ENCODE measurements at places on chromosomes 7 and 10.

DNA sequence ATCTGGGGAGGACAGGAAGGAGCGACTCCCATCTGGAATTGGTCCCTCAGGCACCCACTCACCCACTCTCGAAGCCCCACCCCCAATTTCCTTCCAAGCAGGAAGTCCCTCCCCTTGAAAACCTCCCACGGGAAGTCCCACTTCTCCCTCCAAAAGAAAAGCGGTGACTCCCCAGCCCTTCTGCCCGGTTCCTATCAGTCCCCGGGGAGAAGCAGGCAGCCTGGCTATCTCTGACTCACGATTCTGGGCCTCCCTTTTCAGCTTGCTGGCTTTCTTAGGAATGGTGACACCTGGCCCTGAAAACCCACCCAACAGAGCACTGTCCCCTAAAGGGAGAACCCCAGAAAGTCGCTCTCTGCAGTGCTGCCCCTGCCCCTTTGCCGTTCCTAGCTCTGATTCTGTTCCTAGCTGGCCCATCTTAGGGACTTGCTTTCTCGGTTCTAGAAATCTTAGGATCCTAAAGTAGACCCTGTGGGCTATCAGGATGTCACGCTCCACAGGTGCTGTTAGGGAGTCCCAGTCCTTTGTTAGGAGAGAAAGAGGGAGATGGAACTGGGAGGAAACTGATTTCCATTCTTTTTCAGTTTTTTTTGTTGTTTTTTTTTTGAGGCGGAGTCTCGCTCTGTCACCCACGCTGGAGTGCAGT is 6.0 kb downstream of the TSC22D4 start:
- no peak for DNase-seq

DNA sequence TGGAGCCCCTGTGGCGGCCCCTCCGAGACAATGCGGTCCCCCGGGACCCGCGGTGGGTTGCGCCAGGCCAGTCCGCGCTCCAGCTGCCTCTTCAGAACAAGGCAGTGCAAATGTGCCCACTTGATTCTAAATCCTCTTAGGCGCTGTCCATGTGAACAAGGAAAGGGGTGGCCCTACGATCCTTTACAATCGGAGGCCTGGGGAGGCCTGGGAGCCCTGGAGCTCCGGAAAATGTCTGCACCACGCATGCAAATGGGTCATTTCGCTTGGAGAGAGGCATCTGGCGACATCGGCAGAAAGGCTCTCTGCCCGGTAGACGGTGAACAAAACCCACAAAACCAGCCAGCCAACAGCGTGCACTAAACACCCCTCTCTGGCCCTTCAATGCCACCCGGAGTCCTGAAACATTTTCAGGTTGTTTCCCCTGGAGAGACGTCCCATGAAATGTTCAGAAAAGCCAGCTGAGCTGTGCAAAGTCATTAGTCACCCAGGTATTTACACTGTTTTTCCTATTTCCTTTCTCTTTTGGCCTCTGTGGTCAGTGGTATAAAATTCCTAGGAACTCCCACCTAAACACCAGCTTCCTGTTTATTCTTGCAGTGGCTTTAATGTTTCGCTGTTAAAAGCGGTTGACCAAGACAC is 102.8 kb upstream of the ZNF438 start:
- DNase-seq = peak; percentile 70

DNA sequence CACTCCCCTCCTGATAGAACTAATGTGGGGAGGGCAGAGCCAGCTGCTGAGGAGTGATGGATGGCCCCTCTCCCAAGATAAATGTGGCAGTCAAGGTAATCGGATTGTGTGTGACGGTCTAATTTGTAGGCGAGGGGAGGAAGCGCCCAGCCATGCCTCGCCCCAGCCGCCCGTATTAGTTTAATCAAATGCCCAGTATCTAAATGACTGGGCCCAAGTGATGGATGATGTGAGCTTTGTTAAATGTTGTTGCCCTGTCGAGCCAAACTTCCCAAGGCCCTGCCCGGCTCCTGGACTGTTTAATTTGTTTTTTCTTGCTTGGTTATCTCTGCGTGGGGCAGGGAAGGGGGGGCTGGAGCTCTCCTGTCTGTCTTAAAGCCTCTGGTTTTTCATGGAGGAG is 88.4 kb upstream of the PPIF start:
- DNase-seq = no peak

- DNase-seq = no peak
Observed at GRCh38 chr7:105591522-105591921, 10.2 kb upstream of the EFCAB10 start.

GRCh38 chr7:132527467-132528410 is 48.5 kb downstream of the PLXNA4 start:
- no peak for DNase-seq

DNA sequence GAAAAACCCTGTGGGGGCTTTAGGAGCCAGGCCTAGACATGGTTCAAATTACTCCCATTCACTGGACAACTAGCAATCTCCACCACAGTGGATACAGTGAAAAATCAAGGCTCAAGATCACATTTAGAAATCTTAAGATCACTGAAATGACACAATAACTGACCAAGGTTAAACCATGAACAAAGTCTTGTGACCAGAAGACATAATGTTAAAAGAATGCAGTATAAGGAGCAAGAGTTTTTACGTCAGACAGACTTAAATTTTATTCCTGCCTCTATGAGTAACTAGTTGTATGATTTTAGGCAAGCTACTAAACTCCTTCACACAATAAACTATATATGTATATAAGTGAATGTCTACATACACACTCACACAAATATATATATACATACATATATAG is 68.5 kb downstream of the MICU1 start:
- DNase-seq = no peak

DNA sequence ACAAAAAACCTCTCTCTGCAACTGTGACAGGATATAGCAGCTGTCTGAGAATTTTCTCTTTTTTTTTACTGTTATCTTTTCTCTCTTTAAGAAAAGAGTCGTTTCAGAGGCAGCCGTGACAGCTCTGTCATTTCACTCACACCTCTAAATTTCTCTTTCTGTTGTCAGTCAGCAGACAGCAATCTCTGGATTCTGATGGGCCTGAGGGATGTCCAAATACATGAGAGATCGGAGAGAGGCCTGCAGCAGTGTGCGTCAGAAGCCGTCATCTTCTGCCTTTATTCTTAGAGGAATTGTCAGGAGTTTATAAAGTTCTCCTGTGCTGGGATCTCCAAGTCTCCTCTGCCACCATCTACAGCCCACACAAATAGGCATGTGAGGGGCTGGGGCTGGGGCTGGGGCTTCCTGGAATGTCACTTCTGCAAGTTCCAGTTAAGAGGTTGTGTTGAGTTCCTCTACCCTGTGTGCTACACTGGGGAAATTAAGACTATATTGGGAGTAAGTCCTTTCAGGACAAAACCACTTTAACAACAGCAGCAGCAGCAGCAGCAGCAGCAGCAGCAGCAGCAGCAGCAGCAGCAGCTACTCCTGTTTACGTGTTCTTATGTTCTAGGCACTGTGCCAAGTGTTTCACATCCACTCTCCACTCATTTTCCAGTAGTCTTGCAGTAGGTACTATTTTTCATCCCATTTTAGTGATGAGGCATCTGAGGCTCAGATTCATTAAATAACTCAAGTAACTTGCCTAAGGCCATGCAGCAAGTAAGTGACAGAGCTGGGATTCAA is 541.3 kb downstream of the LRMDA start:
- DNase-seq = no peak

GRCh38 chr7:104862719-104863118 is 151.3 kb upstream of the KMT2E start:
- no peak for DNase-seq

- DNase-seq = peak; percentile 89
Observed at GRCh38 chr7:112182749-112183148, 23.4 kb downstream of the DOCK4 start.

DNA sequence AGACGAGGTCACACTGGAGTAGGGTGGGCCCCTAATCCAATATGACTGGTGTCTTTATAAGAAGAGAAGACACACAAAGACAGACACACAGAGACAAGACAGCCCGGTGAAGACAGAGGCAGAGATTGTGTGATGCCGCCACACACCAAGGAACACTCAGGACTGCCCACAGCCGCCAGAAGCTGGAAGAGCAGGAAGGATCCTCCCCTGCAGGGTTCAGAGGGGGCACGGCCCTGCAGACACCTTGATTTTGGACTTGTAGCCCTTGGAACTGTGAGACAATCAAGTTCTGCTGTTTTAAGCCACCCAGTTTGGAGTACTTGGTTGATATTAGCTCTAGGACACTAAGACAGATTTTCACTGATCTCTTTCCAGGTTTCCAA is 72.1 kb upstream of the NANOS1 start:
- no peak for DNase-seq

DNA sequence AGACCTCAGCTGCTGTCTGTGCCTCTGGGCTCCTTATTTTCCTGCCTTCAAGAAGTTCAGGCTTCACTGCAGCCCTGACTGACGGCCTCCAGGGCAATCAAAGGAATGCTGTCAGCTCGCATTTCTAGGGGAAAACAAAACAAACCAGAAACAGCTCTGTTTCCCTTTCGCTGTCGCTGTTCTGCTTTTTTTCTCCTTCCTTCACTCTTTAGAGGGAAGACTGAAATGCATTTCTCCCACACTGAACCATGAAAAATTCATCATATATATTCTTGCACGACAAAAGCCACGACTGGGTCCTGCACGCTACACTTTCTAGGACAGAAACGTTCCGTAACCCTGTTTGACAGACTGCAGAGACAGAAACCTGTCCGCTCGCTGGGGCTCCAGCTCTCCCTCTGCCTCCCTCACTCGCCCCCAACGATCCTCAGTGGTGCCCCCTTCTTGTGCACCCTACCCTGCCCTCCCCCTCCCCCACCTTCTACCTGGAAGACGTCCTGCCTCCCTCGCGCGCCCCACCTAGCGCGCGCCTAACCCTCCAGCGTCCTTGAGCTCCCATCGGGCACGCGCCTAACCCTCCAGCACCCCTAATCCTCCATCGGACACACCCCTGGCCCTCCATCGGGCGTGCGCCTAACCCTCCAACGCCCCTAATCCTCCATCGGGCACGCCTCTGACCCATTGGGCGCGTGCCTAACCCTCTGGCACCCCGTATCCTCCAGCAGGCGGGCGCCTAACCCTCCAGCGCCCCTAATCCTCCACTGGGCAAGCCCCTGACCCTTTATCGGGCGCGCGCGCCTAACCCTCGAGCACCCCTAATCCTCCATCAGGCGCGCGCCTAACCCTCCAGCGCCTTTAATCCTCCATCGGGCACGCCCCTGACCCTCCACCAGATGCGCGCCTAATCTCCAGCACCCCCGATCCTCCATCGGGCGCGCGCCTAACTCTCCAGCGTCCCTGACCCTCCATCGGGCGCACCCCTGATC is 37.1 kb downstream of the SVOPL start:
- peak; percentile 10 for DNase-seq

DNA sequence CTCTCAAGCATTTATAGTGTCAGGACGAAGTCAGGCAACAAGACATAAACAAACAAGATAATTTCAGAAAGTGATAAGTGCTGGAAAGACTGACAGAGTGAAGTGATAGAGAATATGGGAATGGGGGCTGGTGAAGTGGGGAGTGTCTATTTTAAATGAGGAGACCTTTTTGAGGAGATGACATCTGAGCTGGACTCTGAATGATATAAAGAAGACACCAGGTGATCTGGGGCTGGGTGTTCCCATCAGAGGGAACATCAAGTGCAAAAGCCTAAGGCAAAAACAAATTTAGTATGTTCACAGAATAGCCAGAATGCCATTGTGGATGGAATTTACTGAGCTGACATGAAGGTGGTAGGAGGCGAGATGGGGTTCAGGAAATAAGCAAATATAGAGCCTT is 83.4 kb downstream of the PPP1R3A start:
- DNase-seq = no peak

DNA sequence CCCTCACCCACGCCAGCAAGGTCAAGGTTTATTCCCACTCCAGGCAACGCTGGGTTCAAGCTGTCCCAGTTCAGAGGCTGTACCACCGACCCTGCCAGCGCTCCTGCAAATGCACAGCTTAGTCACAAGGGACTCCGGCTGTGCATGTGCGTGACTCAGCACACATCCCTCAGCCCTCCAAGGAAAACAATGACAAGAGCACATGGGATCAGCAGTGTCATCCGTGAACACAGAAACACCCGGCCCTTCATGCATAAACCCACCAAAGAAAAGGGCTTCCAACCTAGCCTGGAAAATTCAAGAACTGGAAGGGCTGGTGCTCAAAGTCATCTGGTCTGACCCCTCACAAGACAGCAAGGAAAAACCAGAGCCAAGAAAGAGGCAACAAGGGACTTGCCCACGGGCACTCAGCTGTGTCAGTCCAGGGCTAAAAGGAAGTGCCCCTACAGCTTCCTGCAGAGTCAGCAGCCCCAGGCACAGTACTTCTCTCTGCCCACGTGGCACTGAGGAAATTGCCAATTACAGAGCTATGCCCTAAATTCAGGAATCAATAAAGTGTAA is 106.1 kb downstream of the KCNMA1 start:
- DNase-seq = peak; percentile 20

DNA sequence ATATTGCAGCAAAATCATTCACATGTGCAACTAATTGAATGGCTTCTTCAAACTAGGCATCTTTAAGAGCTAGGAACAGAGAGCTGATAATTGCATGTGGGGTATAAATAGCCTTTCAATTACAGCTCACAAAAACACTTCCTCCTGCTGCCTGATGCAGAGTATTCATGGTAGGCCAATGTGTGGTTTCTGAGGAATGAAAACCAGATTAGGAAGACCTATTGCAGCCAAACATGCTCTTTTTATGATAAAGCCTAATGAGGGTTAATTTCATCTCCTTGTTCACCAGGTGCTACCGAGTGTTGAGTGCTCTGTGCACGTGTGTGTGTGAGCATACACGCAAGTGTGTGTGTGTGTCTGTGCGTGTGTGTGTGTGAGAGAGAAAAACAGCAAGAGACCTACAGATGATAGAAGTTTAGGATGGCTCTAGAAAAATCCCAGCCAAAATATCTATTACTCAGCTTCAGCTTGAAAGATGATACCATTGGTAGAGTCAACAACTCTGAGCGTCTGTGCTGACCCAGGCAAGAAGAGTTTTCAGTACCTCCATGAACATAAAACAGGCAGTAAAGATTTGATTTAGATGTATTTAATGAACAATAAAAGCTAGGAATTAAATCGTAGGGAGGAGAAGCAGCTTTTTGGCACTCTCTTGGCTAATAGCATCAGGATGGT is 448.5 kb upstream of the ANKRD30A start:
- no peak for DNase-seq

DNA sequence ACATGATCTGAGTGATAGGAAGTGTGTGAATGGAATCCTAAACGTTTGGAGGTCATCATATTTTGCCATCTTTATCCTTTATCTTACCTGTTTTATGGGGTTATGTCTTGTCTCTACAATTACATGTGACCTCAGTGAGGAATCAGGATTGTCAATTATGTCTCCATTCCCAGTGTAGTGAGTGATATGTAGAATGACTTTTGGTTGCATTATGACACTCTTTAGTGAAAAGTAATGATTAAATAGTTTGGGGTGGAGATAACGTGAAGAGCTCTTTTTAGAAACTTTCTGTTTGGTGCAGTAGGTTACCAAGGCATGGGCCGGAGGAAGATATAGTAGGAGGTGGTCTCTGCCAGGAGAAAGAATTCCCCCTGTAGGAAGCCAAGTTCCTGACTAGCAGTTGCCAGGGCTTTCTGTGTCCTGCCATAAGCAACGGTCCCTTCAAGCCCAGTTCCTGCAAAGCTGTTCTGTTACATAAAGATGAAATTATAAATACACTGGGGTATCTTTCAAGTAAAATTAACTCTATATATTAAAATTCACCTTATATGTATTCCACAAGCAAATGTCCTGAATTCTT is 228.2 kb downstream of the NSUN6 start:
- no peak for DNase-seq

GRCh38 chr7:117010375-117011133 is 57.3 kb downstream of the ST7 start:
- no peak for DNase-seq

- no peak for DNase-seq
Observed at GRCh38 chr10:27584302-27584701, 80.2 kb downstream of the RAB18 start.

All from midbrain (tissue), 1 donor.